ENCODE measurements at places on chromosomes 11 and 22.

- no peak for DNase-seq
Measured at GRCh38 chr11:83041126-83041525, 30.6 kb downstream of the RAB30 start.

- no peak for DNase-seq
Measured at GRCh38 chr11:94884376-94884775, 89.0 kb downstream of the CWC15 start.

DNA sequence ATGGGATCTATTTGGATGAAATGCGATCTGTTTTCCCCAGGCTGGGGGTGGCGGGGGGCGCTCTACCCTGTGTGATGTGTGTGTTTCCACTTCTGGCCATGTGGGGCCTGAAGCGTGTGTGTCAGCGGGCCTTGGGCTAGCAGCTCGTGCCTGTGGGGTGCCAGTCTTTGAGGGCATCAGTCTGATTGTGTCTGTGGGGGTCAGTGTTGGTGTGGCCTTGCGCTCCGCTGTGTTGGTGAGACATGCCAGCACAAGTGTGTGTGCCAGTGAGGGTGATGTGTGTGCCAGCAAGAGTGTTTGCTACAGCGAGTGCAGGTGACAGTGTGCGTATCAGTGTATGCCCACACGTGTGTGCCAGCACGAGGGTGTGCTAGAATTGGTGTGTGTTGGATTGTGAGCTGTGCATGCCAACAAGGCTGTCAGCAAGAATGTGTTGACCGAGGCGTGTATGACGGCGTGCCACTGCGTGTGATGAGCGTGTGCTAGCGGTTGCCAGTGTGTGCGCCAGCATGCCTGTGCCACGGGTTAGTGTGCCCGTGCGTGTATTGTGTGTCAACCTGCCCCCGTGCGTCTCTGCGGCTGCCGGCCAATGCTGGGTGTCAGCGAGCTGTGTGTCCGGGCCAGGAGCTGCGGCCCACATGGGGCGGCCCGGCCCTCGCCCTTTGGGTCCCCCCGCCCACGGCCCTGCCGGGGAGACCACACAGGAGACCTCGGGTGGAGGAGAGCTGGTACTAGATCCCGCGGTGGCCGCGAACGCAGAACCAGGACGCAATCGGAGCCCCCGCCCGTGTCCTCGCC is 519 bp downstream of the ARRB1 start:
- DNase-seq, result no peak

DNA sequence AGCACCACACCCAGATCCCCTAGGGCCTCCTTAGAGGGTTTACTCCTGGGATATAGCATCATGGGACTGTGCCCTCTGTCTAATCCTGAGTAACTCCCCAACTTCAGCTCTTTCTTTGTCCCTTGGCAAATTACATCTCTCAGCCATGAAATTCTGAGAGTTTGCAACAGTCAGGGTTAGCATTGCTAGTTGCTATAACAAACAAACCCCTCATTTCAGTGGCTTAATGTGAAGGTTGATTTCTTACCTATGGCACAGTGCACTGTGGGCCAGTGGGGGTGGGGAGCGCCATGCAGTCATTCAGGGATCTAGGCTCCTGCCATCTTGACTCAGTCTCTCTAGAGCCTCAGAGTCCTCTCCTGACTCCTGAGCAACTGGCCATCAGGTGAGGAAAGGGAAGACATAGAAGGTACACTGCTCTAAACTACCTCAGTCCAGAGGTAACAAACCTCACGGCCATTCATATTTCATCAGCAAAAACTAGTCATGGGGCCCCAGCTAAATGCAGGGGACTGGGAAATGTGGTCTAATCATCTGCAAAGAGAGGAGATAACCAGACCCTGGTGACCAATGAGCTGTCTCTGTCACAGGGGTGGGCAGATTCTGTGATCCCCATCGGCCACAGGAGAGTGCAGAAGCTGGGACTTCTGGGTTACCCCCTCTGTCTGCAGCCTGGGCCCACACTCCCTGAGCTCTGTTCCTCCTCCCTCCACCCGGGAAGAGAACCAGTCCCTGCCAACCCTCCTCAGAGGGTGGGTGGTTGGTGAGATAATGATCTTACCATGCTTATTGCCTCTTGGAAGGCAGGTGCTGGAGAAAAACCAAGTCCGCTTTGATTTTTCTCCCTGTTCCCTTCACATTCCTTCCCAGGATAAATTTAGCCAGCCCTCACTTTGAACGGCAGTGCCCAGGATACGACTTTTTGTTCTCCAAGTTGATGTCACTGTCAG is 17.5 kb downstream of the PRG3 start:
- no peak for DNase-seq

GRCh38 chr11:103433386-103434072 is 324.3 kb downstream of the DYNC2H1 start:
- DNase-seq, result no peak

- no peak for DNase-seq
Measured at GRCh38 chr11:106853850-106854401, 164.3 kb downstream of the GUCY1A2 start.

- DNase-seq, result no peak
Measured at GRCh38 chr11:94653561-94653960, 86.4 kb downstream of the PIWIL4 start.

DNA sequence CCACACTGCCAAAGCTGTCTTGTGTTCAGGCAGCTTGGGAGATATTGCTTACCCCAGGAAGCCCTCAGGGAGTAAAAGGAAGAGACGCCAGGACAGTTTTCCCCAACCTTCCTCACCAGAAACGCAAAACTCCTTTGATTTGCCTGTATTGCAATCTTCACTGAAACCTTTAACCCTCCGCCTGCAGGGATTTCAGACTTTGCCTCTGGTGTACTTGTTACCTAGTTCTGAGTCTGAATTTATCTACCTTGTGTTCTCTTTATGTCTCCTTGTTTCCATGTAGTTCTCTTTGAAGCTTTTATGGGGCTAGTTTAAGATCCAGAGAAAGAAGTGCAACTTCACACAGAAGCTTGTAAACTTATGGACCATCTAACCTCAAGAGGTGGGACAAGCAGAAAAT is 154.2 kb downstream of the DSCAML1 start:
- no peak for DNase-seq

GRCh38 chr11:19453651-19454257 is 213.0 kb upstream of the E2F8 start:
- DNase-seq, result no peak

- no peak for DNase-seq
Measured at GRCh38 chr11:2393941-2394817, 6.4 kb upstream of the TSSC4 start.

GRCh38 chr11:46322759-46323158 is 24.5 kb upstream of the DGKZ start:
- no peak for DNase-seq

DNA sequence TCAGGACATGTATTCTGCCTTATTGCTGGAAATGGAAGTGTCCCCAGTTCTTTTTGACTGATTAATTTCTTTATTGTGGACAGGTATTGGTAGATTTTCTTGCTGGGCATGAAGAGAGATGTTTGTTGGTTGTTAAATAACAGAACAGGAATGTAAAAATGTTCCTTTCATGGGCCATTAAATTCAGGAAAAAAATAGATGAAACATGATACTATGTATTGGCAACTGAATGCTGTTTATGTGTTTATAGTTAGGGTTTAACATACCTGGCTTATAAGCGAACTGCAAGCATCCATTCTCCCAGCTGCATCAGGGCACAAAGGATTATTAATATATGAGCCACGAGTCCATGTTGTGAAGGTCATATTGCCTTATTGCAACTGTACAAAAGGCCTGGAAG is 368.5 kb downstream of the NELL1 start:
- no peak for DNase-seq

DNA sequence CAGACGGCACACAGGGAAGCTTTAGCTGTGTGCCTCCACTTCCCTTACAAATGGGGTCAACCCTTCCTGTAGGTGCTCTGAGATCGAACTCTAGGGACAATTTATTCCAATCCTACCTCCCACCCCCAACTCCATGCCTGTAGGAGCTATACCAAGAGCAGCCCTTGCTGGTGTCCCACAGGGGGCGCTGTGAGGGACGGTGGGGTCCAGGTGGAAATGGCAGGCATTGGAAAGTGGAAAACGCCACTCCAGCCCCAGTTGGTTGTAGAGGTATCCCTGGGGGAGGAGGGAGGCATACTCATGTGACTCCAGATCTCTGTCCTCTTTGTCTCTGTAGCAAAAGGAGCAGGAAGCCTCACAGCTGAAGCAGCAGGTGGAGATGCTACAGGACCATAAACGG is 161.3 kb downstream of the MYO18B start:
- DNase-seq, result no peak

GRCh38 chr11:86743223-86744118 is 56.9 kb upstream of the PRSS23 start:
- no peak for DNase-seq

GRCh38 chr11:118827118-118827517 is 36.2 kb upstream of the DDX6 start:
- no peak for DNase-seq

DNA sequence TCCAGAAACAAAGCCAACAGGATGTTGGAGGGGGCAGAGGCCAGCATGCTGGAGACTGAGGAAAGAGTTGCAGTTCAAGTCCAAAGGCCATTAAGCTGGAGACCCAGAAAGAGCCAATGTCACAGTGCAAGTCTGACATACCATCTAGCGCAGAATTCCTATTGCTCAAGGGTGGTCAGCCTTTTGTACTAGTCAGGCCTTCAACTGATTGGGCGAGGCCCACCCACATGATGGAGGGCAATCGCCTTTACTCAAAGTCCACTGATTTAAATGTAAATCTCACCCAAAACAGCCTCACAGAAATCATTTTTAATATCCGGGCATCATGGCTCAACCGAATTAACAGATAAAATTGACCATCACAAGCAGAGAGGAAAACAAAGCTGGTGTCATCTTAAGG is 113.9 kb downstream of the RCN1 start:
- DNase-seq, result no peak

DNA sequence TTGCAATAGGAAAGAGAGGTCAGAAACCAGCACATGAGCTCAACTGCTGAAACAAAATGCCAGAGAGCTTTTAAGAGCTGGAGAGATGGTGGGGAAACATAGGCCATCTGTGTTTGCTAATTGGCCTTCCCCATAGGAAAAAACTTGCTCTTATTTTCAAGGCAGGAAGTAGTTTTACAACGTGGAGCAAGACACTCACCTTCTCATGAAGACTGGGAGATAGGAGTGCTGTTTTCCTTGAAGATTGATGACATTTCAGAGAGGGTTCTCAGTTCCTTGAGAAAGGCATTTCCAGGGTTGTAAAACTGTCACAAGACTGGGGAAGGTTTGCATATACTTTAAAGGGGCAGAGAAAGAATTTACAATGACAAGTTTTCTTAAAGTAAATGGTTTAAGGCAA is 586.3 kb upstream of the RAG2 start:
- DNase-seq, result no peak

DNA sequence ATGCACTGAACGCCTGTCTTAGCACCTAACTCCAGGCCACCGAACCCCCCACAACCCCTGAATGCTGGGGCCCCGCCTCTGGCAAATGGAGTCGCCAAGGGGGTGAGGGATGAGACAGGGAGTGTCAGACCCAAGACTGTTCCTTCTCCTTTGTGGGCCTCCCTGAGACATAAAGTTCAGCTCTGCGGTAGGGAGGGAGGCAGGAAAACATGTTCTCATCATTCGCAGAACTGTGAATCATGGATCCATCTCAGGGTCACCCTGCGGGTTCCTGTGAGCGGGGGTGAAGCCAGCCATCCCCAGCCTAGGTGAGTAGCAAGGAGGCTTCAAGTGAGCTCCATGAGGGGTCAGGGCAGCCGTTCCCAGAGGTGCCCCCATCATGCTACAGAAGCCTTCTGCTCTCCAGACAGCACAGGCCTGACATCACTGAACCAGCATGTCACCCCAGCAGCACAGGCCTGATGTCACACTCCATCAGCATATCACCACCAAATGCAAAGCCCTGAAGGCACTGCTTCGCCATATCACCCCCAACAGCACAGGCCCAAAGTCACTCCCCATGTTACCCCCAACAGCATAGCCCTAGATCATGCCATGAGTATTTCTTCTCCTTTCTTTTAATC is 27.2 kb downstream of the TMPRSS6 start:
- DNase-seq, result no peak

GRCh38 chr11:35047179-35047578 is 91.8 kb upstream of the CD44 start:
- peak; percentile 20 for DNase-seq

- no peak for DNase-seq
Measured at GRCh38 chr11:65789230-65790103, 2.6 kb downstream of the OVOL1 start.

DNA sequence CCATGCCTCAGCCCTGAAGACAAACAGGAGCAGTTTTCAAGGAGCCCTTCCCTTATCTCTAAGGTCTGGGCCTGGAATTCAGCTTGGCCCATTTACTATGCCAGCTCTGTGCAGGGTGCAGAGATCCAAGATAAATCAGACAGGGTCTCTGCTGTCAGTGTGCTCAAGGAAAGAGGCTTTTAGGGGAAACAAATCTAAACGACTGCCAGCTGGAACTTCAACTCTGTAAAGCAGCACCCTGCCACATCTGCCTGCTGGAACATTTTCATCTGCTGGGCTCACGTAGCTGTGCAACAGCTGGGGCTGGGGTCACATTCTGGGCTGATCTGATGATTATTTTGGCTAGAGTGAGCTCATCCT is 19.8 kb upstream of the EHF start:
- no peak for DNase-seq

DNA sequence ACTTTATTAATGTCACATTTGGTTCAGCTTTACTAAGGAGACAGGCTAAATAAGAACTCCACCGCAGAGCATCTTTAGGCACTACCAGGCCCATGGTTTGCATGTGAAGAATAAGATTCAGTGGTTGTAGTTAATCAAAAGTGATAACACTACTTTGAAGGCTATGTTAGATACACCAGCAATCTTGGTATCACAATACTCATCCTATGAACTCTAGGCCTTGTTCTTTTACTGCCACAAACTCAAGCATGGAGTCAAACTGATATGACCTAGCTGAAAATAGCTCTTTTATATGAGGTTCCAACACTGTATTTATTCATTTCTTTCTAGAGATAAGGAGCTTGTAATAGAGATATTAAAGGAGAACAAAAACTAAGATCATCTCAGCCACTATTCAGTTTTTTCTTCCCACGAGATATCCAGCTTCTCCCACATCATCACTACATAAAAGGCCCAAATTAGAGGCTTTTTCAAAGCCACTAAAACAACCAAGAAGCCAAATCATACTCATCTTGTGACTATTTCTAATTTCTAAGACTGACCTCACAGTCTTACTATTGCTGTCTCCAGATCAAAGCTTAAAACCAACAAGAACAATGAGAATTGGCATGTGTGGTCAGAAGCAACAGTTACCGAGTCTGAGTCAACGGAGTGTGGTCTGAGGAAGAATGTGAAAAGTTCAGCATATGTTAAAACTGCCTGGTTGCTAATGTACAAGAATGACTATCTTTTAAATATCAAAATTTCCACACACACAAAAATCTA is 25.1 kb upstream of the GUCY1A2 start:
- DNase-seq, result no peak

- no peak for DNase-seq
Measured at GRCh38 chr11:34583818-34584217, 37.1 kb upstream of the EHF start.

- no peak for DNase-seq
Measured at GRCh38 chr11:76248210-76248609, 41.9 kb upstream of the WNT11 start.

- no peak for DNase-seq
Measured at GRCh38 chr11:9849389-9849788, 185.5 kb downstream of the SWAP70 start.

- DNase-seq, result no peak
Measured at GRCh38 chr11:8201644-8202365, 33.0 kb upstream of the RIC3 start.
